Stimulated activated CD8-positive, alpha-beta memory T cell treated with anti-CD3 and anti-CD28 coated beads, Interleukin-4, amount 100 ng/mL, for 1 hour (primary cell): ENCODE measurements at places on chromosomes 3 and 15.

DNA sequence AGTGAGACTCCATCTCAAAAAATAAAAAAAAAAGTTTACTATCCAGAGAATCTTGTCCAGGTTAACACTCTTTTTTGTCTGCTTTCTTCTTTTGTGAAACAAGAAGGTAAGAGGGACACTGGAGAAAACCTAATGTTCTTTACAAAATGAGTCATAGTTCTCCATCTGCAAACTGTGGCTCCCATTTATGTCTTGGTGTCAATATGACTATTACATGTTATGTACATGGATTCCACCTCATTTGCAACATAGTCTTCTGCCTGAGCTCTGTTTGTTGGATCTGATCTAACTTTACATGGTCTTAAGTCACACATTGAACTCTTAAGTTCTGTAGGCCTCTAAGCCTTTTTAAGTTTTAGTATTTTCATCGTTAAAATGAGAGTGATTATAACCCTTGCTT is 421.2 kb upstream of the TPRG1 start:
- no peak for DNase-seq

GRCh38 chr3:22089284-22089683 is 338.3 kb upstream of the ZNF385D start:
- DNase-seq, result no peak

GRCh38 chr3:186432189-186432588 is 70.2 kb upstream of the DGKG start:
- DNase-seq, result no peak

DNA sequence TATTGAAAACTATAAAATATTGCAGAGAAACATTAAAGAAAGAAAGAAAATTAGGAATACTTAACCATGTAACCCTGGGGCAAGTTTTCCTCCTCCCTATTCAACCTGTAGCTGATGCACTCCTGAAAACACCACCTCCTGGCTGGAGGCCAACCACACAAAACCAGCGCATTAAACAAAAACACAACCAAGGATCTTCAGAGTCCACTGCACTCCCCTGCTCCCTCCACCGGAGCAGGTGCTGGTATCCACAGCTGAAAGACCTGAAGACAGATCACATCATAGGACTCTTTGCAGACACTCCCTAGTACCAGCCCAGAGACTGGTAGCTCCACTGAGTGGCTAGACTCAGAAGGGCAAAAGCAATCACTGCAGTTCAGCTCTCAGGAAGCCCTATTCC is 13.6 kb upstream of the ADAMTS17 start:
- DNase-seq, result no peak

- peak; percentile 3 for DNase-seq
These were observed 11.4 kb downstream of the C15orf40 start for GRCh38 chr15:82999905-83000671.

DNA sequence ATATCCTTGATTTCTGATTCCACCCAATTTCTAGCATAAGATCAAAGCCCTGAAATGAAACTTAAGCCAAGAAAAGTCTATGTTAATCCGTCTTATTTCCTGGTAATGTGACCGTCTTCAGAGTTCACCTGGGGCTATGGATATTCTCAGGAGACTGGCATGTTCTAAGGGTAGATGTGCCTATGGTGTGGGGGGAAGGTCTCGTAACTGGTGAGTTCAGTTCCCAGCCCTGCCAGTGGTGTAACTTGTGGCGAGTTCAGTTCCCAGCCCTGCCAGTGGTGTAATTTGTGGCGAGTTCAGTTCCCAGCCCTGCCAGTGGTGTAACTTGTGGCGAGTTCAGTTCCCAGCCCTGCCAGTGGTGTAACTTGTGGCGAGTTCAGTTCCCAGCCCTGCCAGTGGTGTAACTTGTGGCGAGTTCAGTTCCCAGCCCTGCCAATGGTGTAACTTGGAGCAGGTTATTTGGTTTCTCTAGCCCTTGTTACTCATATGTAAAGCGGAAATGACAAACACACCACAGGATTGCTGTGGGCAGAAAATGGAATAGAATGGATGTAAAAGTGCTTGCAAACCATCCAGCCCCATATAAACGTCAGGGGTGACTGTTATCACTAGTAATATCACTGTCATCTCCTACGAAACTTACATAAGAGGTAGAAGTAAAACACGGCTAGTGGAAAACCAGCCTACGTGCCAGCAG is 30.4 kb downstream of the SLC51A start:
- no peak for DNase-seq

GRCh38 chr15:82103468-82103867 is 57.6 kb upstream of the MEX3B start:
- DNase-seq, result no peak

DNA sequence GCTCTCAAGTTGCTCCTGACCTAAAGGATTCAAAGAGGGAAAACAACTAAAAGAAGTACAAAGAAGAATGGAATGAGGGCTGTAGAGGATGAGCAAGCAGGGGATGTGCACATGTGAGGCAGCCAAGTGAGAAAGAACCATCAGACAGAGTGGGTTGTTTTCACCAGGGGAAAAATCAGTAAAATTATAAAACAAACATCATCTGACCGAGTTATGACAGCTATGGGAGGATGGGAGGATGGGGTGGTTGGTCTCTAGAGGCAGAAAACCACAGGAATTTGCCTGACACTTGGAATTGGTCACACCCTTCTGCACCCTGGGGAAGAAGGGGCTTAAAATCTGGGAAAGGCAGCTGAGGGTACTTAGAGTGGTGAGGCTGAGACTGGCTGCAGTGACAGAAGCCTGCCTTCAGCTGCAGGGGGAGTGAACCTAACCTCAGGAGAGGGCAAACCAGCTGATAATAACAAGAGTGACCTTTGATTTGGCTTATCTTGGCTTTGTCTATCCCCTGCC is 10.1 kb downstream of the ARHGAP31 start:
- no peak for DNase-seq

DNA sequence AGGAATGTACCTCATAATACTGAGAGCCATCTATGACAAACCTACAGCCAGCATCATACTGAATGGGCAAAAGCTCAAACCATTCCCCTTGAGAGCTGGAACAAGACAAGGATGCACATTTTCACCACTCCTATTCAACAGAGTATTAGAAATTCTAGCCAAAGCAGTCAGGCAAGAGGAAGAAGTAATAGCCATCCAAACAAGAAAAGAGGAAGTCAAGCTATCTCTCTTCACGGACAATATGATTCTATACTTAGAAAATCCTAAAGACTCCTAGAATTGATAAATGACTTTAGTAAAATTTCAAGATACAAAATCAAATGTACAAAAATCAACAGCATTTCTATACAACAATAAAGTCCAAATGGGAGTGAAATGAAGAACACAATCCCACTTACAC is 30.2 kb downstream of the OCA2 start:
- no peak for DNase-seq

GRCh38 chr3:60461267-60461666 is 790.0 kb downstream of the FHIT start:
- no peak for DNase-seq

DNA sequence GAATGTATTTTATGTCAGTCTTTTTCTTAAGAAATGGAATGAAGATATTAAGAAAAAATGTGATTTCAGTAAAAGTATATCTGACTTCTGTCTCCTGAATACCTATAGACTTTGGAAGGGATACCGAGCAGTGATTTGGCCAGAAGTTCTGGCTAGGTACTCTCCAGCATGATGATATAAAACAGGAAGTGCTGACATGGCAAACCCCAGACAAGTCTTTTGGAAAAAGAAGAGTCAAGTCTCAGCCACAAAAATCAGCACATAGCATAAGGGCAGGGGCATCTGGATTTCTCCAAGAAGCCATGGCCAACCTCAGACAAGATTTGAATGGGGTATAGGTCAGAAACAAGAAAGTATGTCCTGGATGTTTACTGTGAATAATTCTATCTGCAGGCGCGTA is 643.3 kb upstream of the ARRDC4 start:
- no peak for DNase-seq

DNA sequence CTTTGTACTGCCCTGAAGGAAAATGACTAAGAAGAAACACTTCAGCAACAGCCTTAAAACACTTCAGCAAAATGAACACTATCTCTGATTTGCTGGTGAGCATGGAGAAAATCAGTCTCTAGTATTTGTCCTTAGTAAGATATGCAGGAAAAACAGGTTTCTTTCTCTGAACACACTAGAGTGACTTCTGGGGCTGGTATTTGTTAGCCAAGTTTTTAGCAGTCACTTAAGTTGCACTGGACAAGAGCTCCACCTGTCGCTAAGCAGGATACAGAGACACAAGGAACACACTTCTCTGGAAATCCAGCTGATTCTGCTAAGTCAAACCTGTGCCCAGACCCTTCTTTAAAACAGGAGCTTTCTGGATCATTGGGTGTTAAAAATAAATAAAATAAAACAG is 65.3 kb downstream of the CHAC1 start:
- DNase-seq, result no peak

DNA sequence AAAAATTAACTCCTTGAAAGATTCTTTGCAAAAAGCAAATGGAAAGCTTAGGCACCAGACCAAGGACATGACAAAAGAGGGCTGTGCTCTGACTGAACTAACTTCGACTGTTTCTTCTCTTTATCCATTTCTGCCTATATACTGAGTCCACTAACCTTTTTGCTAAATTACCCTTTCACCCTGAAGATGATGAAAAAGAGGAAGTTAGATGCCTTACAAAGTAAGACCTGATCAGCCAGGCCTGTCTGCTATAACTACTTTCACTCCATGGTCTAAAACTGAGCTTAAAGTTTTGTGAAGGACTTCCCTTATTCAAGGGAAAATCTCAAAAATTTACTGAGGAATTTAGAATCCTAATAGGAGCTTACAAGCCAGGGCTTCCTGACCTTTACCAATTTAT is 6.2 kb upstream of the IGSF10 start:
- no peak for DNase-seq

- no peak for DNase-seq
These were observed 127.3 kb downstream of the TGFBR2 start for GRCh38 chr3:30733696-30734095.

GRCh38 chr3:23712656-23713559 is 92.8 kb upstream of the UBE2E1 start:
- DNase-seq, result no peak

- DNase-seq, result no peak
These were observed 26.4 kb upstream of the LRIG1 start for GRCh38 chr3:66527246-66527645.

- DNase-seq, result no peak
These were observed 37.6 kb upstream of the ATP11B start for GRCh38 chr3:182755712-182756111.

GRCh38 chr3:120265989-120266388 is 19.0 kb downstream of the GPR156 start:
- no peak for DNase-seq

DNA sequence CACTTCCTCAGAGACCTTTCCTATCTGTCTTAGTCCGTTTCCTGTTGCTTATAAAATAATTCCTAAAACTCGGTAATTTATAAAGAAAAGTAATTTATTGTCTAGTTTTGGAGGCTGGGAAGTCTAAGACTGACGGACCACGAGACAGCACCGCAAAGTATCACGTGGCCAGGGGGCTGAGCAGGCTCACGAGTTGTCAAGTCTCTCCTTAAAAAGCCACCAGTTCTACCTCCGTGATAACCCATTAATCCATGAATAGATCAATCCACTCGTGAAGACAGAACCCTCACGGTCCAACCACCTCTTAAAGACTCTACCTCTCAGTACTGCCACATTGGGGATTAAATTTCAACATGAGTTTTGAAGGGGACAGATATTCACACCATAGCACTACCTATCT is 821 bp downstream of the LINS1 start:
- DNase-seq, result no peak

DNA sequence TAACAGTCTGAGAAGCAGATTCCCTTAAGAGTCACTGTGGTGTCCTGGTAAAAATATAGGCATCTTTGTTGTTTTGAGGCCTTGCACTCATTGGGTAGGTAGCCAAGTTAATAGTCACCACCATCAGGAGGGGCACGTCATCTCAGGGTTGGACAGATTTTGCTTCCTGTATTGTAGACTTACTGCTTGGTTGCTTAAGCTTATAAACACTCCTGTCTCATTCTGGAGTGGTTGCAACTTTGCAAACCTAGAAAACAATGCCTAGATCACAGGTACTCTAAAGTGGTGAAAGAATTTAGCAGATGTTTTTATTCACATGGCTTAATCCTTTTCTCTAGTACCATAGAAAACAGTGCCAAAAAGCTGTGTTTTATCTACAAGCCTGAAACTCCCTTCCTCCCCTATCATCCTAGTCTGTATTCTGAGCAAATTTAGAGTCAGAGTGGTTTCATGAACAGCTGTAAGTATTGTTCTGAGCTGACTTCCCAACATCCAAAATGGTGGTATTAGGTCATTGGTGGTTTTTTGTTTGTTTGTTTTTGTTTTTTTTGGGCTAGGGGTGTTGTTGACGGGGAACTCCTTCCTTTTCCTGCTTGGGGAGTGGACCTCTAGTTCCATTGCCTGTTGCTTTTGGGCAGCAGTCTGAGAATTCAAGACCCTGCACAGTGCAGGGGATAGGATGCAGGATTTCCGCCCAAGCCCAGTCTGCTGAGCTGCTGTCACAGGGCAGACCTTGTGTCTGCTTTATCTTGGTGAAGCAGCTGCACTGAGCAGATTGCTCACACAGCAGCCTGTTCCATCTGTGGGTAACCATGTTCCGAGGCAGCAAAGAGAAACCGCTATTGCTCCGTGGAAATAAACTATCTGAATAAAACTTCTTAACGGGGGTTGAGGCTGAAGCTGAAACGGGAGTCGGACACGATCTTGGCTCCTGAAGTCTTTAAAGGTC is 202.0 kb downstream of the AKAP13 start:
- DNase-seq, result no peak

- no peak for DNase-seq
These were observed 11.3 kb upstream of the IQGAP1 start for GRCh38 chr15:90376789-90377188.

GRCh38 chr15:50764461-50765194 is 878 bp downstream of the SPPL2A start:
- no peak for DNase-seq

DNA sequence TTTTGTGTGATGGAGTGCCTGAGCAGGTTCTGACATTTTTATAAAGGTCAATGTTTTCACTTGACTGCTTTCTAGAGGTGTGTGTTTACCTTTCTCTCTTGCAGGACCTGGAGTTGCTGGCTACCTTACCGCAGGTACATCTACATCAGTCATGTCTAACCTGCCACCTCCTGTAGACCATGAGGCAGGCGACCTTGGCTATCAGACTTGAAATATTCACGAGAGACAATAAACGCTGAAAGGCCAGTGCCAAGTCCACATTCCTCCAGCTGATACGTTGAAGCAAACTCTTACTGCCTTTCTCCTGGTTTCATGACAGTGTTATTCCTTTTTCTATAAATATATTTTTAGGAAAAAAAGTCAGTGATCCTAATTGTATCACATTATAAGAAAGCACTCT is 59.0 kb upstream of the ACKR4 start:
- DNase-seq, result no peak

- no peak for DNase-seq
These were observed 48.7 kb downstream of the CHSY1 start for GRCh38 chr15:101203029-101203573.

GRCh38 chr3:190435618-190436017 is 14.1 kb downstream of the TMEM207 start:
- DNase-seq, result no peak

DNA sequence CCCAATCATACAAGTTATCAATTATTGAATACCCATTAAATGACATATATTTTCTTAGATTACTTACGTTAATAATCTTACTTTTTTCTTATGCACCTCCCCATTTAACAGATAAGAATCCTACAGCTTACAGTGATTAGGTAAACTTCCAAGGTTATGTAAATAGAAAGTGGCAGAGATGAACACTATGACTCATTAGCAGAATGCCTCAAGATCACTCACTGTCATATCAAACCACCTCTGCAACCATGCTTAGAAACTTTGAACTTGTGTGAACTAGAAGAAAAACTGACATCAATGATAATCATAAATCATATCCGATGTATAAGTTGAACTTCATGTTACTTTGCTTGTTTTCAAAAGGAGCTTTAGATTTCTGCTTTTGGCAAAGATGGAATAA is 911.6 kb upstream of the ARPP21 start:
- DNase-seq, result no peak

GRCh38 chr3:170764017-170764416 is 106.0 kb downstream of the RPL22L1 start:
- no peak for DNase-seq
